ENCODE measurements at places on chromosomes 16 and 17.

GRCh38 chr16:62041401-62041800 lies 5.2 kb upstream of the CDH8 start:
- DNase-seq, result no peak

DNA sequence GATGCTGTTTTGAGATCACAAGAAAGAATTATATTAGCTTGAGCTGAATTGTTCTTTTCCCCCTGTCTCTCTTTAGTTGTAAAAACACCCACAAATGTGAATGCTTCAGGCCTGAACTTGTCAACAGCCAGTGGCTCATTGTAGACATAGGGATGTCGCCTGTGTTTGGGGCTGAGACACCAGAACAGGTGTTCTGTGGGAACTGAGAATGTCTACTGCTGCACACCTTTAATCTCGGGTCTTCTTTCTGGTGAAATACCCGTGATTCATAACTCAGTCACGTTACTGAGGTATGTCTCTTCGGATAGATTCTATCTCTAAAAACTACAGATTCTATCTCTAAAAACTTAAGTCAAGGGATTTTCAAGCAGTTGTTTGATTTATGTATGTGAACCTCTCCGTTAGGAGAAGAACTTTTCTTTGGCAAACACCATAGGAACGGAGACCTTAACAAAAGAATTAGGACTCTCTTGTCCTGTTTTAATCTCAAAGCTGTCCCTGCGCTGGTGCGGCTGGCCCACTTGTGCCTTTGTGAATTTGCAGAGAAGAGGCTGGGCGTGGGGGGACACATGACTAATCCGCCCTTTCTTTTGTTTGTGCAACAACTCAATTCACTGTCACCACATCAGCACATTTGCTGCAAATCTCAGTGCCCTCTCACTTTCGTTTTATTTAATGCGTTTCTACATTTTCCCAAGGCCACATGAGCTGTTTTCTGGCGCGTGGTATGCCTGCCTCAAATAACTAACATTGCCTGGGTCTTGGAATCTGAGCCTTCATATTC lies 643.0 kb downstream of the MAF start:
- DNase-seq, result no peak

- DNase-seq, result no peak
Measured at GRCh38 chr17:82060614-82061013, 5.0 kb downstream of the DUS1L start.

DNA sequence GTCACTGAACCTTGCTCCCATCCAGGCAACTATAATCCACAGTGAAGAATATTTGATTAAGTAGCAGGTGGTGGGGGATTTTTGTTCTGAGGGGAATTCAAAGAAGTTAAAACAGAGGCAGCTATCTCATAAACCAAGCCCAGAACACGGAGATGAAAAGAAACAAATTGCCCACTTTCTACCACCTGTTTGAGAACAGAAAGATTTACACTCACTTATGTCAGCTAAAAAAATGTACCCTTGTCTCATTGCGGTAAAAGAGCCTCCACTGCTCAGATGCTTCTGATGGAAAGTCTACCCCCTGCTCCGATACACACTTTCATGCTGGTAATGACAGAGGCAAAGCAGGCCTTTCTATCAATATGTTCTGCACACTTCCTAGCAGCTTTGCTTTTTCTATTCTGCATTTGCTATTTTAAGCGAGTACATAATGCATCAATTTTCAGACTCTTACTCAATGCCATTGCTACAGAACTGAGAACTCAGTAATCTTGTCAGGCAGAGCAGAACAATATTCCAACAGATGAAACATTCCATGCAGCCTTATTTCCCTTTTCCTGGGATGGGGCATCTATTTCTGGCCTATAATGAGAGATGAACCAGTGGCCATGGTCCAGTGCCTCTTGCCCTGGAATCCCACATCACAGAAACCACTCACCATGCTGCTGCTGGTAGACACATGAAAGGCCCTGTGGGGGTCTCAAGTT lies 29.0 kb downstream of the CDK5R1 start:
- DNase-seq, result no peak

DNA sequence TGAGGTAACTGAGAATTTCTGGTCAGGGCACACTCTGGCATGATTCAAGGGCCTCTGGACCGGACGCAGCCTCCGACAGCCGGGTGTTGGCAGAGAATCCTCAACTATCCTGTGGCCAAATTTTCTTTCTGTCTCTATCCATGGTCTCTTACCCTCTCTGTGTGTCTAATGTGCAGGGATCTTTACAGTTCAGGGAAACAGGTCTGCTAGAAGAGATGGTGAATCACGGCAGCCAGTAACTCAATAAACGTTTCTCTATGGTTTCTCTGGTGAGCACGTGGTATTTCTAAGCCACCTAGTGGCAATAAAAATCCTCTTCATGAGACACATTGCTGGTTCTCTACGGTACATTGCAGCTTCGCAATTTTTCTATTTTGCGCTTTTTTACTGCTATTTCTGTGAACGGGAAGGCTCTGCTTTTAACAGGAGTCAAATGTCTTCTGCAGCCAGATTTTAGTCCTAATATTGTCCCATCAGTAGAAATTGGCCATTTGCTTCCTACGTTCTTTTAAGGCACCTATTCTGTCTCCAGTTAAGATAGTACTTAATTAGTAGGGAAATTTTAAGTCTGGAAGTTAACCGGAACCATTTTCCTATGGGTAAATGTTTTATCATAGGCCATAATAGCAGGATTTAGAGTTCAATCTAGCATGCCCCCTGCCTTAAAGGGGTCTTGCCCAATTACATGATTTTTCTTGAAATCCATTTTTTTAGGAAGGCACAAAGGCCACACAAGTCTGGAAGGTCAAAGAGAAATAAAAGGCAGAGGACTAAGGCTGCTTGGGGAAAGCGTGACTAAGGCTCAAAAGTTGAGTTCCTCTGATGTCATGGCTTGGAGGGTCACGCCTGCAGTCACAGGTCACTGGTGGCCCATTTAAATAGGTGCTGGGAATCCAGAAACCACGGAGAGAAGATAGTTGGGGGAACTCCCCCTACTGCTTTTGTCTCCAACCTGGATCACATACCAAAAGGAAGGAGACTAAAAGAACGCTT lies 31.5 kb downstream of the QPRT start:
- DNase-seq, result no peak

Measured in activated CD8-positive, alpha-beta memory T cell treated with anti-CD3 and anti-CD28 coated beads for 1 hour (primary cell).